ENCODE measurements at places on chromosomes 4 and X.
A peak's percentile ranks its signal among the peaks of the same experiment; 100 is the strongest.

GRCh38 chr4:7753271-7753670 lies 186.4 kb downstream of the AFAP1 start:
- DNase-seq: no peak

DNA sequence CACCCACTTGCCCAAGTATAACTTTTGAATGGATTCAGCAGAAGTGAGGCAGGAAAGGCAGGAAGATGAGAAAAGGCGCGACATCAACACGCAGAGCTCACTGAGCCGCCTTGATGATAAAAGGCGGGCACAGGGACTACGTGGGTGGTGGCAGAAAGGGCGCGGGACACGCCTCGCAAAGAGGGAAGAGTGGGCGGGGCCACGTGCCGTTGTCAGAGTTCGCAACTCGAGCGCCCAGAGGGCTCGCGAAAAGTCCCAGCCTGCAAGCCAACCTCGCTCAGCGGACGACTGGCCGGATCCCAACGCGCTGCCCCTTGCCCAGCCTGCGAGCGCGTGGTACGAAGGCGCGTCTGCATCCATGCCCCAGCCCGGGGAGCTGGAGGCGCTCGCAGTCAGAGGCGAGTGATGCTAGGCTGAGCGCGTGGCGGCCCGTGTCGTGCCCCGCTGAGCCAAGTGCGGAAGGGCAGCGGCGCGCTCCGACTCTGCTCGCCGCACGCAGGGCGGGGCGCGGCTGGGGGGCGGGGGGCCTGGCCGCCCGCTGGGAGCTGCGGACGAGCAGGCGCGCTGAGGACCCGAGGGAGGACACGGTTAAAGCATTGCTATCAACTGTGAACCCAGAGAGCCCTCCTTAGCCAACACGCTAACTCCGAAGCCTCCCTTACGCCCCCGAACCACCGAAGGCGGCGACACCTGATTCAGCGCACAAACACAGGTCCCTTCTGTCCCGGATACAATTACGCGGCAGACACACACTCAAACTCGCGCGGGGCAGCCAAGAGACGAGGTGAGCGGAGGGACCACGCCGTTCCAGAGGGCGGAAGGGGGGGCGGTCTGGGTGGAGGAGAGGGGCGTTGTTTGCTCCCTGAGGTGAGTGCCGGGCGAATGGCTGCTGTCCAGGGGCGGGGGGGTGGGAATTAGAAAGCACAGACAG lies at the start of gene UGT8:
TSS of gene UGT8 (plus strand) at position 617 of the 931 bp plus-strand sequence. CDS start 24,074 bp downstream, outside the sequence.
- DNase-seq: peak; percentile 12

GRCh38 chr4:99572527-99573240 lies 1.9 kb upstream of the MTTP start:
- DNase-seq: no peak

DNA sequence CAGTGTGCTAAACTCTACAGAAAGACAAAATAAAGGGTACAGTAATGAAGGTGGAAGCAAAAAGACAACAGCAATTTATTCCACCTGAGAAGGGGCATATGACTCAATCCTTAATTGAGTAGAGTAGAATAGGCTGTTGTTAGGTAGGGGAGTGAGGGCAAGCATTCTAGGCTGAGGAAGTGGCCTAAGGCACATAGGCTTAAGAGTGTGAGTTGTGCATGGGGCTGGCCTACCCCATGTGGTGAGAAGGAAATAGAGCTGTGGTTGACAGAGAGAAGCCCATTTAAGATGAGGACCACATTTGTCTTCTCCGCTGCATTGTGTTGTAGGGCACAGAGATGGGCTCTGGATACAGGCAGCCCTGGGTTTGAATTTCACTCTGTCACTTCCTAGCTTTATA lies 3.4 kb upstream of the ZCCHC18 start:
- DNase-seq: peak; percentile 0

- no peak for DNase-seq
Measured at GRCh38 chr4:55253948-55254593, 92.0 kb upstream of the SRD5A3 start.

DNA sequence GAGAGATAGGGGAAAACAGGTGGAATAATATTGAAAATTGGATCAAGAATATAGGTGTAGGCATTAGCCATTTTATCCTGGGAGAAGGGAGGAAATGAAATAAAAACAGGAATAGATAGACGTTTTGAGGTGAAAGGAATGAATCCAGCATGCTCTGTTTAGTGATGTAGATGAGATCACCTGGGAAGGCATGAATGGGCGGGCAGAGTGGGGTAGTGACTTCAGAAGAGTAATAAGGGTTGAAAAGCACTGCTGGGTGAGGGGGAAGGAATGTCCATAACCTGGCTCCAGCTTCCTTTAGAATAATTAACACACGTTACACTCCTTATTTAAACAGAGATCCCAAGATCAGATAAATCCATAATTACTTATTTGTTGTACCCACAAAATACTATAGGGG lies 191.1 kb upstream of the ANXA3 start:
- no peak for DNase-seq

- no peak for DNase-seq
Measured at GRCh38 chr4:6467600-6467999, 4.8 kb downstream of the PPP2R2C start.

DNA sequence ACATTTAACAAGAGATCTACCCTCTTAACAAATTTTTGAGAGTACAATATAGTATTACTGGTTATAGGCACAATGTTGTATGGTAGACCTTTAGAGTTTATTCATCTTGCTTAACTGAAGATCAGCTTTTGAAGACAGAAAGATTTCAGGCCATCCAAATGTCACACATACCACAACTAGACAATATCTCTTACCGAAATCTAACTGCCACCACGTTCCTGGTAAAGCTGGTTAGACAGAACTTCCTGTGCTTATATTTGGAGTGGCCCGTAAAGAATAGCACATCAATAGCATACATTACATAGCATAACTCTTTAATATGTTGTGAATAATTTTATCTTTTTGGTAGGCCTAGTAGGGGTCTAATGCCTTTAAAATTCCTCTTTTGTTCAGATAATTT lies 29.8 kb upstream of the ARHGEF6 start:
- DNase-seq: peak; percentile 5

DNA sequence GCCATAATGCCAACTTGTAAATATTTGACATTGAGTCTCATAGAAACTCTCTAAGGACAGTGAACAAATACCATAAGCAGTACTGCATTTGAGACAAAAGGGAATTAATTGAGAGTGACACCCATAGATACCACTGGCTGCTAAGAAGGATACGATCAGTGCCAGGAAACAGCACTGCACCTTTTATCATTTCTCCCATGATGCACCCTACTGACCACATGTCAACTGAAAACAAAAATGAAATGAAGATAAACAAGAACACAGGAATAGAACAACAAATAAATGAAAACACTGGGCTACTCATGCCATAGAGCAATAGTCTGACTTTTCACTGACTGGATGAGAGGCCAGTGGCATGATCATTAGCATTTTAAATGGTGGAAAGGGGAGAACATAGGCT lies 270.8 kb downstream of the MAPK10 start:
- no peak for DNase-seq

GRCh38 chrX:106300239-106300638 lies 132.1 kb downstream of the PWWP3B start:
- no peak for DNase-seq

GRCh38 chr4:108345862-108346817 lies 177.4 kb upstream of the LEF1 start:
- DNase-seq: peak; percentile 23

- no peak for DNase-seq
Measured at GRCh38 chrX:133185938-133186337, 32.2 kb downstream of the TFDP3 start.

DNA sequence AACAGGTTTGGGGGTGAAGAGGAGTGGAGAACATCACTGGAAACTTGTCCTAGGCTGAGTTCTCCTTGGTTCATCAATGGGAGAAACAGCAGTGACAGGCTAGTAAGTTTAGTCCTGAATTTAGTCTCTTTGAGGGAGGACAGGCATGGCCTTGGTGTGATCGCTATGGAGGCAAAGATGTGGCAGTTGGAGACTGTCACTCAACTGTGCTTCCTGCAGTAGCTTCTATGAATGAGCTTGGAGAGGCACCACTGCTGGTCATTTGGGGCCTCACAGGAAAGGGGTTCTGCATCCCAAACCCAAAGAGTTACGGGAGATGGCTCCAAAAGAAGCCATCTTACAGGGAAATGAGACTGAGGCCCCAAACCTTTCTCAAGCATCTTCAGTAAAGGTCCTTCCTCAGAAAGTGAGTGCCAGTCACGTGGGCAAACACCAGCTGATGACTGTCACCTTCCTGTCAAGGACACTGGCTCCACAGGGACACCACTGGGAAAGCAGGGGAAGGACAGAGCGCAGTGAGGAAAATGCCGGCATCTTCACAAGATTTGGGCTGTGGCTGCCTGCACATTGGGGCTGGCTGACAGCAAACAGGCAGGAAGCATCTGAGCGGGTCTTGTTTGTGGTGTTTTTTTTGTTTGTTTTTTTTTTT lies 7.2 kb downstream of the MRFAP1 start:
- no peak for DNase-seq

GRCh38 chr4:55411621-55412020 lies 15.9 kb downstream of the TMEM165 start:
- DNase-seq: no peak

DNA sequence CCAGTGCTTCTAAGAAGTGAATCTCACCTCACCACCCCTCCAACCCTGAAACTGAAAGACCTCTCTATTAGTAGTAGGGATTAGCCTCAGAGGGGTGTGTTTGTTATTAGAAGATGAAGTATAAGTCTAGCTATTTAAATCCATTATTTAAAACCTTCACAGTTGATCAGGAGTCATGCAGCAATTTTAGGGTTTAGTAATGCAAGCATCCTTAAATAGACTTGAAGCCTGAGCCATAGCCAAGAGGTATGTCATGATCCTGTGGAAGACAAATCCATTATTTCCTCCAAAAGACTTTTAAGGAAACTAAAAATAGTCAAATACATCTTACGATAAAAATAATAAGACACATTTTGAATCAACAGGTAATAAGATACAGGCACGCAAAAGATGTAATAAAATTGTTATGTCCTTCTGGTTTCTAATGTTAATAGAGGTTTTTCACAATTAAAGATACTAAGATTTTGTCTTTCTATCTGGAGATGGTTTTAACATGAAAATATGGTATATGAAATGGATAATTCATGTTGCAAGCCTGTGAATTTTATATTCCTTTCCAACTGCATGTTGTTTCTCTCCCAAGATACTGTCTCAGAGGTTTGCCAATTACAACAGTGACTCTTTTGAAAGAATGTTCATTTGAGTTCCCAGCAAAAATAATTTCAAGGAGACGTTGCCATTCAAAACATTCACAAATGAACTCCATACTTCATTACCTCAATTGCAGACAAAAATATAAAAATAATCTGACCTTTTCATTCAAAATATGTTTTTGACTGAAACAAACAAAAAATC lies 68.0 kb downstream of the LUZP4 start:
- DNase-seq: no peak

DNA sequence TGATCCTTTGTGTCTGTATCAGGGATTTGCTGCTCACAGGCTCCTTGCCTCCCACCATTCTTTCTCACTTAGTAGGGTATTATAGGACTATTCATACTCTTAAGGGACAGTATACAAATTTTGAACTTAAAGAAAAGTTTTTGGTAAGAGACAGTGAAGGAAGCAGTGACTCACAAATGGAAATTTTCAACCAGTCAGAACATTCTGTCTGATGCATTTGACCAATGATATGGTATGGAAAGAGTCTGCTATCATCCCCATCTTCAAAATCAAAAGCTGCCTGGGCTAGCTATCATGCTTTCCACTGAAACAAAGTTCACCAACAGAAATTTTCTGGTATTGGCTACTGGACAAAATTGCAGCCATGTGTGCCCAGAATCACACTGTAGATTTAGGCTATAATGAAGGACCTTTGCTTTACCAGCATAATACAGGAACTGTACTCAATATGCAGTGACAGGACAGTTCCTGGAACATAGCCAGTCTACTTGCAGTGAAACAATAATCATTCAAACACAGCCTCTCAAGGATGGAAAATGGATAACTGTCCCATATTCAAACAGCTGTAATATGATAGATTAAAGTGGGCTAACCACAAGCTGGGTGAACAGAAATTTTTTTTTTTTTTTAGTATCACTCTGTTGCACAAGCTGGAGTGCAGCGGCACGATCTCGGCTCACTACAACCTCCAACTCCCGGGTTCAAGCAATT lies 109.0 kb upstream of the ACSL4 start:
- DNase-seq: no peak

GRCh38 chr4:27318740-27319139 lies 458.1 kb downstream of the STIM2 start:
- DNase-seq: no peak

- DNase-seq: no peak
Measured at GRCh38 chr4:67437974-67438713, 107.2 kb downstream of the CENPC start.

DNA sequence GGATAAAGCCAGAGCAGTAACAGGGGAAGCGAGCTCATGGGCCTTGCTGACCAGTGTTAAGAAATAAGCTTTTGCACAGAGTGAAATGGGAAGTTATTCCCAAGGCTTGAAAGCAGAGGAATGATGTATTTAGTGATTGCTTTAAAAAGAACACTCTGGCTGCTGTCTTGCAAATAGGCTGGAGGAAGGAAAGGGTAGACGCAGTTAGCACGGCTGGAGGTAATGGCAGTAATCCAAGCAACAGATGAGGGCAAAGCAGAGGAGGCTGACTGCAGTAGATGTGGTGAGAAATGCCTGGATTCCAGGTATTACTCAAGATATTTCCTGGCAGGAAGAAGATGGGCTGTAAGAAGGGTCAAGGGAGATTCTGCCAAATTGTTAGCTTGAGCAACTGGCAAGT lies 1342.3 kb upstream of the AGA start:
- DNase-seq: no peak

DNA sequence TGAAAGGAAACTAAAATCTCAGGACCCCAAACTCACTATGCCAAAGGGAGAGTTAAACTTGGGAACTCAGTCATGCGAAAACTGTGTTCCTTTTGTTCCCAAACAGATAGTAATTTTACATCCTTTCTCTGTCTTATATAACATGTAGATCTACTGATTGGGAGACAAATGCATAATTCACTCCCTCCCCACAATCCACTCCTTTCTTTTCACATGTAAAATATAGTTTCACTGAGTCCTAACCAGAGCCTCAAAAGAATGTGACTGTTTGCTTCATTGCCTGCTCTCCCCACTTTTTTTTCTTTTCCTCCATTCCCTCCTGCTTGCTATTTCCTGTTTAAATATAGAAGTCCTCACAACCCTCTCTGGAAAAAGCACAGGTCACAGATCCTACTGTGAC lies 699.3 kb upstream of the ADGRL3 start:
- no peak for DNase-seq

GRCh38 chrX:29870608-29871007 lies 344.8 kb upstream of the MAGEB2 start:
- no peak for DNase-seq

- DNase-seq: no peak
Measured at GRCh38 chr4:100696531-100696930, 178.7 kb upstream of the EMCN start.

- no peak for DNase-seq
Measured at GRCh38 chr4:153528705-153529485, 62.7 kb downstream of the TMEM131L start.

DNA sequence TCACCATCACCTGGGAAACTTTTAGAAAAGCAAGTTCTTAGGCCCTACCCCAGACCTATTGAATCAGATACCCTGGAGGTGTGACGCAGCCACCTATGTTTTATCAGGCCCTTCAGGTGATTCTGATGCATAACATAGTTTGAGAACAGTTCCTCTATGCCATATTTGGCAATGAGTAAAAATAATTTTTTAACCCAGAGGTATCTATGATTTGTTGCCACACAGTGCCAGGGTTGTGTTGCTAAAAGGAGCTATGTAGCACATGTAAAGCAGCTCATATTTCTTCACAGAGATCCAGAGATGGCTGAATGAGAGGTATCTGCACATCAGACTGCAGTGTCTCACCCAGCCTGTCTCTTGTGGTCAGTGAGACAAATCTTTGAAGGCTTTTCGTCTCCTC lies 85.3 kb downstream of the PTPN13 start:
- no peak for DNase-seq
